ENCODE measurements at places on chromosomes 3 and 15.

GRCh38 chr15:75723171-75723846 lies 10.7 kb upstream of the CSPG4 start:
- no peak for DNase-seq

- DNase-seq: no peak
These were observed 22.6 kb downstream of the VGLL3 start for GRCh38 chr3:86968244-86968932.

GRCh38 chr3:188693435-188693834 lies 478.3 kb upstream of the TPRG1 start:
- no peak for DNase-seq

DNA sequence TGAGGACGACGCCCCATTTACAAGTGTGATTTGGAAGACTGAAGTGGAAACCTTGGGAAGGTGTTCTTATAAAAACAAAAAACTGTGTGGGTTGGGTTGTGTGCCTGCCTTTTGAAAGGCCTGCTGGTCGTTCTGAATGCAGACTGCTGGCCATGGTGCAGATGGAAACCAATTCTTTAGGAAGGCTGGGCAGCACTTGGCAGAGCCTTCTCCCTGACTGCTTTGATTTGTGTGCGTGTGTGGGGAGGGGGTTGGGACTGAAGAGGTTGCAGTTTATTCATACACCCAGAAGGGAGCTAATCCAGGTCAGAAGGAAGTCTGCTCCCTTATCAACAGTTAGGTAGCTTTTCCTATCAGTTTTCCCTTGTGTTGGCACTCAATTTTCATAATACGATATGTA lies 288.7 kb downstream of the SOX2 start:
- no peak for DNase-seq

DNA sequence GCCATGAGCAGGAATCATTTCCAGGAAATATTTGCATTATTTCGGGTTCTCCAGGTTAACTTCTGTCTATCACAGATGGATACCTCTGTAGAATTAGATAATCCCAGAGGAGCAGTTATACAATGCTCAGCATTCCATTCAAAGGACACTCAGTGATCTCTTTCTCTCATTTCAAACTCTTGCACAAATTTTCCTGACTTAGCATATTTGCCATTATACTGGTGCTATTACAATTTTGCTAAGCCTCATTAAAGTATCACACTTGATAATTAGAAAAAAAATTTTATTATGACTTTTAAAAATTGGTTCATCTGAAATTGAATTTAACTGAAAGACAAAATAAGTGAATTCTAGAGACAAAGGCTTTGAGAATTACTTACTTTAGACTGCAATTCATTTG lies 469.0 kb downstream of the EPHA3 start:
- DNase-seq: no peak

GRCh38 chr15:38555686-38556334 lies 8.8 kb downstream of the RASGRP1 start:
- no peak for DNase-seq
